ENCODE measurements at places on chromosomes 5 and 9.

GRCh38 chr5:144469106-144469505 is 298.4 kb downstream of the KCTD16 start:
- no peak for ATAC-seq

GRCh38 chr9:131734165-131734610 is 5.7 kb downstream of the RAPGEF1 start:
- ATAC-seq, result no peak

DNA sequence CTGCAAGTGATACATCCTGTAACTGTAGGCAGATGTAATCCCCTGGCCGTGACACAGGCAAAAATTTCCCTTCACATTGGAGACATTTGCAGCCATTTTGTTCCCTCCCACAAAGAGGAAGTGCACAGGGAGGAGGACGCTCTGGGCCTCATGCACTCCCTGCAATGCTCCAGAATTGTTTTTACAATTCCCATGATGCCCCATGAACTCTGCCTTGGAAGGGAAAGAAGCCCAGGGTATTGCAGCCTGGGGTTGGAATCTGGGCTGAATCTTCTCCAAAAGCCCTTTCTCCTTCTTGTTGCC is 491.7 kb downstream of the CCDC171 start:
- no peak for ATAC-seq

- no peak for ATAC-seq
Measured at GRCh38 chr5:61020415-61020814, 75.4 kb downstream of the NDUFAF2 start.

- no peak for ATAC-seq
Measured at GRCh38 chr9:116325924-116326323, 172.3 kb downstream of the PAPPA start.

DNA sequence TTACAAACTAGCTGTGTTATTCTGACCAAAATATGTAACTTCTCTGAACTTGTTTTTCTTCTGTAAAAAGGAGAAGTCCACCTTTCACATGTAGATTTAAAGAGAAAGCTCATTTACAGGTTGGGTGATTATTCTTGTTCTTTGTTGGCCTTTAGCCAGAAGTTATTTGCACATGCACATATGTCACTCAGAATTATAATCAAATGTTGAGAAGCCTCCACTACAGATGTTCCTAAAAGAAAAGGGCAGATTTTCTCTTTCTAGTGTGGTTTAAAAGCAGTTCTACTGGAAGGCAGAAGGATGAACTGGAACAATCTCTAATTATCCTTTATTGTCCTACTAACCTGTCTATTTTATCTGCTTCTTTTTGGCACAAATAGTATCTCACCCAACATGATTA is 209.8 kb upstream of the ELAVL2 start:
- no peak for ATAC-seq

GRCh38 chr9:36864491-36865410 is 169.3 kb downstream of the PAX5 start:
- ATAC-seq, result peak; percentile 92

- no peak for ATAC-seq
Measured at GRCh38 chr9:126982215-126983002, 67.8 kb downstream of the RALGPS1 start.

- no peak for ATAC-seq
Measured at GRCh38 chr9:114303977-114304376, 18.9 kb upstream of the ORM1 start.

DNA sequence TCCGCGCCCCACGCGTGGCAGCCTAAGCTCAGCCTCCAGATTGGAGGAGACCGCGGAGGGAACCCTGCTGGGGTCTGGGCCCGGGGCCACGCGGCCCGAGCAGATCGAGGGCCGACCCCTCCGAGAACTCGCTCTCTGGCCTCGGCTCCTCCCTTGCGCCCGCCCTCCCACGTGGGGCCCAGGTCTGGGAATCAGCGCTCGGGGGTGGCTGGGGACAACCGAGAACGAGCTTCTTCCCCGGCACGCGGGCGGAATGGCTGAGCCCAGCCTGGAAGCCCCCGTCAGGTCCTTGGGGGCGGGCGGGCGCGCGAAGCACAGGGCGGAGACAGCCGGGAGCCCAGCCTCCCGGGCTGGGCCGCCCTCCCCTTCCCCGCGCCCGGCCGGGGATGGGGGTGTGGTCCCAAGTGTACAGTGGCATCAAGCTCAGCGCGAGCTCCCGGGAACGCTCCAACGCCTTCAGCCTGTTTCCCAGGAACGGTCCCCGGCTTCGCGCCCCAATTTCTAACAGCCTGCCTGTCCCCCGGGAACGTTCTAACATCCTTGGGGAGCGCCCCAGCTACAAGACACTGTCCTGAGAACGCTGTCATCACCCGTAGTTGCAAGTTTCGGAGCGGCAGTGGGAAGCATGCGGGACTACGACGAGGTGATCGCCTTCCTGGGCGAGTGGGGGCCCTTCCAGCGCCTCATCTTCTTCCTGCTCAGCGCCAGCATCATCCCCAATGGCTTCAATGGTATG is at the start of gene SLC22A4:
SLC22A4 (plus strand) TSS at position 403 of the 736 bp plus-strand sequence; CDS start at position 626, 223 bp downstream.
- ATAC-seq, result peak; percentile 73

DNA sequence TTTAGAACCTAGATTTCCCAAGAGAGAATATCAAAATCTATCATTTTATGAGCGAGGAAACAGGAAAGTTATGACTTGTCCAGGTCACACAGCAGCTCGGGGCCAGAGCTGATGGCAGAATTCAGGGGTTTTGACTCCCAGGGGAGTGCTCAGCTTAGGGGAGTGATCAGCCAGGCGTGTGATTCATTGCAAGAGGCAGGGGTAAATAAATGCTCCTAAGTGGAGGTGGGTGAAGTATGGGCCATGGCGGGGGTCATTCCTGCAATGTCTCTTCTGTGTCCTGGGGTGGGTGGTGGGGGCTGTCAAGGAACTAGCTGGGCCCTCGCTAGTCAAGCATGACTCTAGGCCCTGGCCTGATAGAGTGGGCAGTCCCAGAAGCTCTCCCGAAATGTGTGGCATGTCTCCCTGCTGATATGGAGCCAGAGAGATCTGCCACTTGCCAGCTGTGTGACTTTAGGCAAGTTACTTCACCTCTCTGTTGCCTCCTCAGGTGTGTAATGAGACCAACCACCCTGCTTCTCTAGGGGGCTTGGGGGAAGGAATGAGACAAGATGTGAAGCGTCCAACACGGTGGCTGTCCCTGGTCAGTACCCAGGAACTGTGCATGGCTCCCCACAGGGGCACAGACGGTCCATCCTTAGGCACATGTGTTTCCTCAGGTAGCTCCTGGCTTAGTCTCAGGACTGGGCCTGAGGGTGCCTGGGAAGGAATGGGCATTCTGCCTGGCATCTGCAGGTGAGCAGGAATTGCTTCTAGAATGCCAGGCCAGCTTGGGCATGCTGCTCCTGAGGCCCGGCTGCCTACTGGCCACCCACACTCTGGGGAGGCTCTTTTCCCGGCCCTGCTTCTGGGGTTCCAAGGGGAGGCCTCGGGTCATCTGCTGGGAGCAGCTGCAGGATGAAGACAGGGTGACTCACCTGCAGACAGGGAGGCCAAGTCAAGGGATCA is 36.5 kb upstream of the SH3PXD2B start:
- peak; percentile 70 for ATAC-seq

DNA sequence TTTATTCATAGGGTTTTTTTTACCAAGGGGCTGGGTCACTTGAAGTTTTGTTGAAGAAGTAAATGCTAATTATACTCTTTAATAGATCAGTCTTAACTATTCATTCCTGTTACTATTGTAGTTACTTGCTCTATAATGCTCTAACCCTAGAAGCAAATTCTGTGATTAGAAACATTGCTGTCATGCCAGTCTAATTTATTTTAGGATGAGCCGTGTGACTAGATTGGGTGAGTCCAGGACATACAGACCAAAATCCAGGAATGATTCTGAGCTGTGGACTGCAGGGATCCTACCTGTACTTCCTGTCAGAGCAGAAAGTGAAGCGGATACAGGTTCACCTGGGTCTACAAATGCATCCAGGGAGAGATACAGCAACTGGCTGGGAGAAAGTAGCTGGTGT is 757 bp upstream of the CCDC192 start:
- ATAC-seq, result no peak

GRCh38 chr5:179923436-179923835 is 15.7 kb upstream of the TBC1D9B start:
- ATAC-seq, result no peak

All from motor neuron (in vitro differentiated cells).